Omental fat pad (tissue), 4 donors: ENCODE measurements at places on chromosomes 5 and 9.

GRCh38 chr5:39947657-39948056, 522.9 kb upstream of the DAB2 start:
- no peak for DNase-seq

- DNase-seq = no peak
Measured at GRCh38 chr5:14261235-14261634, 118.1 kb downstream of the TRIO start.

GRCh38 chr9:112007575-112008240, 111.1 kb downstream of the UGCG start:
- DNase-seq = no peak

DNA sequence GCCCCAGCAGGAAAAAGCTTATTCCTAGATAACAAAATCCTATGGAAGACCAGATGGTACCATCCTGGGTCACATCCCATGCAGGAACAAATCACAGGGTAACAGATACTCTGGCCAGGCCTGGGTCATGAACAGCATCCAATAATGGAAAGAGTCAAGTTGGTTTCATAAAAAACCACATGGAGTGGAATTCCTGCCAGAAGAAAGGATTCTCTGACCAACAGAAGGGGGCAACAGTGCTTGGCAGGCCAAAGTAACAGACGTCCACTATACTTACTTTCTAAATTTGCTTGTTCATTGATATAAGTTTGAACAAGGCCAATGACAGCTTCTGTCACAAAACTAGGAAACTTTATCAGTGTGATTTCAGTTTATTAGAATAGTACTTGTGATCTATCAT, 273.5 kb downstream of the ARRDC3 start:
- DNase-seq = no peak
